Right cardiac atrium (tissue), 5 donors: ENCODE measurements at places on chromosomes 1 and 21. TPM values are rescaled to one million over a fixed set of nuclear protein-coding genes. Genes with fewer than 3 reads are reported as not detected.
A peak's percentile ranks its signal among the peaks of the same experiment; 100 is the strongest.

KCNE1 gene
- total RNA-seq: 3.6 TPM

TSACC gene
- total RNA-seq: not detected

TMEM82 gene
- total RNA-seq: not detected

DTL gene
- total RNA-seq: 0.14 TPM

SV2A gene
- total RNA-seq: 2.8 TPM

PGBD5 gene
- total RNA-seq: 25.2 TPM

CYP2J2 gene
- 112 TPM for total RNA-seq

ZFP69B gene
- 1.1 TPM for total RNA-seq

NKAIN1 gene
- not detected for total RNA-seq

GALNT2 gene
- total RNA-seq: 36.8 TPM

KIAA1614 gene
- 16.6 TPM for total RNA-seq

UBXN10 gene
- total RNA-seq: 4.7 TPM

CDC42BPA gene
- total RNA-seq: 34.6 TPM

CRABP2 gene
- 1.6 TPM for total RNA-seq

DISC1 gene
- total RNA-seq: 4.5 TPM

FCRL1 gene
- not detected for total RNA-seq

KRTAP24-1 gene
- total RNA-seq: not detected

KRTAP13-2 gene
- not detected for total RNA-seq

KCNJ15 gene
- total RNA-seq: 0.31 TPM

FHAD1 gene
- total RNA-seq: 0.06 TPM

DENND2C gene
- total RNA-seq: 2.2 TPM

TIE1 gene
- total RNA-seq: 21.7 TPM

GSTM4 gene
- total RNA-seq: 57.8 TPM

PCNX2 gene
- total RNA-seq: 4.6 TPM

DNA sequence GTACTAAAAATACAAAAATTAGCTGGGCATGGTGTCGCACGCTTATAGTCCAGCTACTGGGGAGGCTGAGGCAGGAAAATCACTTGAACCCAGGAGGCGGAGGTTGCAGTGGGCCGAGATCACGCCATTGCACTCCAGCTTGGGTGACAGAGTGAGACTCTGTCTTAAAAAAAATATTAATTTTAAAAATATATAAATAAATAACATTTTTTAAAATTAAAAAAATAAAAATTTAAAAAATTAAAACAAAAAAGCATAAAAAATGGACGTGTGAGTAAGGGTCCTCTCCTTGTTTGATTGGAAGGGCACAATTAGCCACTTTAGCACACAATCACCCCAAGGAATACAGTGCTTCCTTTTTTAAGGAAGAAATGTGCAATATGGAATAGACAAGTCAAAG is 18.6 kb downstream of the EBNA1BP2 start:
- no peak for DNase-seq

- peak; percentile 78 for DNase-seq
Observed at GRCh38 chr1:156748670-156749418, 2.6 kb downstream of the HDGF start.

GRCh38 chr1:36480161-36480560 is 2.6 kb downstream of the CSF3R start:
- no peak for DNase-seq

- DNase-seq: no peak
Observed at GRCh38 chr1:103788377-103788776, 38.7 kb downstream of the AMY1C start.

GRCh38 chr1:206716159-206716869 is 31.6 kb downstream of the MAPKAPK2 start:
- DNase-seq: no peak

DNA sequence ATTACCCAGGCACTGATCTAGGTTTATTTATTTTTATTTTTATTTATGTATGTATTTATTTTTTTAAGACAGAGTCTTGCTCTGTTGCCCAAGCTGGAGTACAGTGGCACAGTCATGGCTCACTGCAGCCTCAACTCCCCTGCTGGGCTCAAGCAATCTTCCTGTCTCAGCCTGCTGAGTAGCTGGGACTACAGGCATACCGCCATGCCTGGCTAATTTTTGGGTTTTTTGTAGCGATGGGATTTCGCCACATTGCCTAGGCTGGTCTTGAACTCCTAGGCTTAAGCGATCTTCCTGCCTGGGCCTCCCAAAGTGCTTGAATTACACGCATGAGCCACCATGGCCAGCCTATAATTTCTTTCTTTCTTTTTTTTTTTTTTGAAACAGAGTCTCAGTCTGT is 9.4 kb downstream of the PHACTR4 start:
- no peak for DNase-seq

- DNase-seq: peak; percentile 71
Observed at GRCh38 chr1:9010781-9011323, 15.4 kb downstream of the SLC2A7 start.

- DNase-seq: no peak
Observed at GRCh38 chr1:109765483-109765815, 1.7 kb upstream of the EPS8L3 start.

- no peak for DNase-seq
Observed at GRCh38 chr1:82632155-82632554, 831.4 kb downstream of the ADGRL2 start.

- DNase-seq: peak; percentile 4
Observed at GRCh38 chr1:27503033-27503432, 13.1 kb upstream of the WASF2 start.

GRCh38 chr1:29664711-29665110 is 428.4 kb downstream of the PTPRU start:
- no peak for DNase-seq

- no peak for DNase-seq
Observed at GRCh38 chr1:100145116-100145515, 12.2 kb downstream of the TRMT13 start.

GRCh38 chr1:61391730-61392129 is 309.4 kb downstream of the NFIA start:
- DNase-seq: no peak

- DNase-seq: peak; percentile 62
Observed at GRCh38 chr1:228315945-228316588, 90.6 kb downstream of the TRIM11 start.

DNA sequence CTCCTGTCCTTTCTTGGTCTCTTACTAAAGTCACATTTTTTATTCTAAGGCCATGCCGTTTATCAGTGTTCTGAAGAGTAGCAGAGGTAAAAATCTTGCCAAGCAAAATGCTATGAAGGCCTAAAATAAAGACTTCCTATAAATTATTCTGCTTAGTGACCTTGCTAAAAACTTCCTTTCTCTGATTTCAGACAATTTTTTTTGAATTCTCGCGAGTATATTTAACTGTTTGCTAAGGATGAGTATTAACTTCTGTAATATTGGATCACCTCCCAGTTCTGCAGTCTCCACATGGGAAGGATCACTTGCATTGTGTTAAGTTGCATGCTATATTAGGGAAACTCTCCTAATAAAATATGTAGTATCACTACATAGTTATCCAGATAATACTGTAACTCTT is 123.4 kb upstream of the SNX7 start:
- no peak for DNase-seq

GRCh38 chr1:184851822-184852746 is 97.4 kb upstream of the EDEM3 start:
- DNase-seq: no peak

DNA sequence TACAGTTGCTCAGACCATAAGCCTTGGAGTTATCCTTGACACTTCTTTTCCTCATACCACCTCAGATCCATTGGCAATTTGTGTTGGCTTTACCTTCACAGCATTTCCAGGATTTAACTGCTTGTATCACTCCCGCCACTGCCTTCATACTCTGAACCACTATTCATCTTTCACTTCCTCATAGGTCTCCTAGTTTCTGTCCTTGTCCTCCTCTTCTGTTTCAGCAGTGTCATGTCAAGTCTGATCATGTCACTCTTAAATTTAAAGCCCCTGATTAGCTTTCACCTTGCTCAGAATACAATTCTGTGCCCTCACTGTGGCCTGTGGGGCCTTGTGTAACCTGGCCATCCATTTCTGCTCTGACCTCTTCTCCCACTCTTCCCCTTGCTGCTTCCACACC is 34.7 kb upstream of the C1orf115 start:
- DNase-seq: no peak

DNA sequence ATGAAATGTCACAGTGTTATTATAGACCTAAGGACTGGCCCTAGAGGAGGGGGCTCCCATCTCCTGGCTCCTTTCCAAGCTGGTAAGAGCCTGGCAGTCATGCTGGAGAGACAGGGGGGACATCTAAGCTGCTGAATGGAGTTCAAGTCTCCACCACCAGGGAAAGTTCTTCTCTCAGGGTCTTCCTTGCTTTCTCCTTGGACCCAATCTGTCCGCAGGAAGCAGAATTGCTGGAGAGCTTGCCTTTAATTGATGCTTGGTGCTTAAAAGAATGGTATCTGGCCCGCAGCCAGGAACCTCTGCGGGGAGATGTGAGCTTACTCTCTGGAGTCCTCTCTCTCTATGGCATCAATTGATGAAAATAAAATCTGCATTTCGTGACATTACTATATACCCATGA is 25.1 kb downstream of the IRF2BP2 start:
- no peak for DNase-seq

- DNase-seq: no peak
Observed at GRCh38 chr1:166470441-166470840, 303.6 kb upstream of the FAM78B start.

DNA sequence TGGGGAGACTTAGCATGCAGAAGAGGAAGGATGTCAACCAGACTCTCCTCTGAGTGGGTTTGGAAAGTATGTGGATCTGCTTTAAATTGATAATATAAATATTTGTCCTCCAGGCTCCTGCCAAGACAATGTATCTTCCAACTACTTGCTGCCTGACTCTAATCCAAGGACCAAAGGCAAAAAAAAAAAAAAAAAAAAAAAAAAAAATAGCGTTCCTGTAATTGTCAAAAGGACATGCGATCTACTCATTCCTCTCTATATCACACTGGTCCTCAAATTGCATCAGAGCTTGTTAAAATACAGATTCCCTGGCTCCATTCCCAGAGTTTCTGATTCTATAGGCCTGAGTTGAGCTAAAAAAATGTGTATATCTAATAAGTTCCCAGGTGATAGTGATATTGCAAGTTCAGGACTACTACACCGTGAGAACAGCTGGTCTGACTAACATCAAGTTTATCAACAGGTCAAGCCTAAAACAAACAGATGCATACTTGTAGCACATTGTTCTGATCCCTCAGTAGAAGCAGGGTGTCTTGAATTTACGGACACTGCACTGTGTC is 141.3 kb downstream of the TNR start:
- DNase-seq: no peak

- DNase-seq: no peak
Observed at GRCh38 chr1:234927312-234927970, 201.2 kb downstream of the TOMM20 start.

DNA sequence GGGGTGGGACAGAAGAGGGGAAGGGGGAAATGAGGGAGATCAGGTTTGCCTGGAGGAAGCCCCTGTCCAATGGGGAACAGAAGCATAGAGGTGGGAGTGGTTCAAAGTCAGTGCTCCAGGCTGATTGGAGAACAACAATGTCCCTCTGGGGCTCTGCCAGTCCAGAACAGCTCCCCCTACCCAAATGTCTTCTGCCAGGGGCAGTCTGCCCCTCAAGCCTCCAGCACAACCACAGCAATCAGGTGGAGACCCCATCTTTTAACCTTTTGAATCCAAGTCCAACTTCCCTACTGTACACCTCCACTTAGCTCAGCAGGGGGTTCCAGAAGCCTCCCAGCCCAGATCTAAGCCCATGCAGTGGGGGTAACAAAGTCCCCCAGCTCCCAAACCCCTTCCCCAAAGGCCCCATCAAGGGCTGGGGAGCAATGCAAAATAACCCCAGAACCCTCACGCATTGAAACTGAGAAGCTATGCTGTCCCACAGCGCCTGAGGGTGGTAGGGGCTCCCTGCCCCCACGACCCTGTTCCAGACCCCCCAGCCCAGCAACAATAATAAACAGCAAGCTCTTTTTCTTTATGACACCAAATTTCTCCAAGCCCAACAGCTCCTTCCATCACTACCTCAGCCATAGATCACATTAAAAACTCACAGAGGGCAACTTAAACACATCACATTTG is 3.3 kb downstream of the AHDC1 start:
- no peak for DNase-seq

DNA sequence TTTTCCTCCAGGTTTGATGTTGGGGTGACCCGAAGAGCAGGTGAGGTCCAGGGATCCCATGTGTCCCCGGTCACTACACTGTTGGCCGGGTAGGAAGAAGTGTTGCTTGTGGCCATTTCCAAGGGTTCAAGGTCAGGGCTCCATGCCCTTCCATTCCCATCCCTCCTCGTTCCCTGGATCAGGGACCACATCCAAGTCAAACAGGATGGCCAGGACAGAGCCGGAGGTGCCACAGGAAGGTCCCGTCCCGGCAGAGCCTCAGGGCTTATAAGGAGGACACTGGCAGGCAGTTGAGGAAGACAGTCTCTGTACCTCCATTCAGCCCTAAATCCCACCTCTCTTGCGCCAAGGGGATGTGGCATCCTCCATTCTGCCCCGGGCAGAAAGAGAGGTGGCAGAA is 22.0 kb upstream of the FAM131C start:
- peak; percentile 7 for DNase-seq

DNA sequence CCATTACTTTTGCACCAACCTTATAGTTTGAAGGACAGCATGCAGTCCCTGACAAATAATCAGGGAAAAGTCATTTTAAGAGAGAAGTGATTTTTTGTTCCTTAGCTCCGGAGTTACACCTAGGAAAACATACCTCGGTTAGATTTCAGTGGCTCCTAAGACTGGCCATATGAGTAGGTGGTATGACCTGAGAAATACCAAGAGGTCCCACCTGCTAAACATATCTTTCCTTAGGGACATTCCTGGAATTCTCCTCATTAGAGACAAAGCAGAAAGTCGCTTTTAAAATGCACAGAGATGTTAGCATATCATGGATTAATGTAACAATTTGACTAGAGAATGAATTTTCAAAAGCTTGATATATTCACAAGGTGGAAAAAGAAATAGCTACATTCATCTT is 84.2 kb upstream of the RNPC3 start:
- DNase-seq: no peak

DNA sequence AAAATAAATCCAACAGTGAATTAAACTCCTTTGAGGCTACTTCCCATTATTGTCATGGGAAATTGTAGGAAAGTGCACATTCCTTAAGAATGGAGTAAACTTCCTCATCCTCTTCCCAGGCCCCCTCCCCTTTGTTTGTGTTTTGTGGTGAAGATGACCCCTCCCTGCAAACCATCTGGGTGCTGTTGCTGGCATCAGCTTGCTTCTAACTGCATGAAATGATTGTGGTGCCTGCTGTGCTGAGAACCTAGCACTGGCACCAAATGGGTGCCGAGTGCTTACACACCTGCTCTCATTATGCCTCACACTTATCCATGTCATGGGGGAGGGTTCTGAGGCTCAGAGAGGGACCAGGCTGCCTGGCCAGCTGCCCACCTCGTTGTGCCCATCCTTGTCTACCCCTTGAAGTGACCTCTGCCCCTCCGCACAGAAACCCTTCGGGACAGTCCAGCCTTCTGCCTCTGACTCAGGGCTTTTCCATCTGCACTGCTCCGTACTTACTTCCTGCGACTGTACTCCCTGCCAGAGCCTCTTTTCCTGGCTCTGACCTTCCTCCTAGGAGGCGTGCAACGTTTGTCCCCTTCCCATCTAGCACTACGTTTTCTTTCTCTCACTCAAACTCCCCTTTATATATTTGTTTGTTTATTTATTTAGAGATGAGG is 30.6 kb downstream of the CAPN2 start:
- no peak for DNase-seq

GRCh38 chr1:245334235-245334634 is 179.4 kb downstream of the KIF26B start:
- no peak for DNase-seq
